Renal cortical epithelial cell (primary cell): ENCODE measurements at places on chromosomes 12 and 14. TPM values are rescaled to one million over a fixed set of nuclear protein-coding genes. Genes with fewer than 3 reads are reported as not detected.
A peak's percentile ranks its signal among the peaks of the same experiment; 100 is the strongest.

DNA sequence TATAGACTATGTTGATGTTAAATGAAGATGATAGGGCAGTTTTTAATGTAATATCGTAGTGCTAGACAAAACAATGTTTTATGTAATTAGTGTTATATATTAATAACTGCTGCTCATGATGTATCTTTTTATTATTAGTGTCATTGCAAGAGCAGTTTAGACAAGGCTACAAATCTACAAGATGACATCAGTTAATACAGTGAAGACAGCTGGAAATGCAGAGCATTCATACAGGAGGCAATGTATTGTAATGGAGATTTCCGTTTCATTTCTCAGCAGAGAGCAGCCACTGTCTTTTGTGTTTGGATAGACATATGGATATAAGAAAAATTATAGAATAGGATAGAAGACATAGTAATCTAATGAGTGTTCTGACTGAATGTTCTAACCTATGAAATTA lies 178.0 kb downstream of the FOXG1 start:
- DNase-seq, result no peak

DNA sequence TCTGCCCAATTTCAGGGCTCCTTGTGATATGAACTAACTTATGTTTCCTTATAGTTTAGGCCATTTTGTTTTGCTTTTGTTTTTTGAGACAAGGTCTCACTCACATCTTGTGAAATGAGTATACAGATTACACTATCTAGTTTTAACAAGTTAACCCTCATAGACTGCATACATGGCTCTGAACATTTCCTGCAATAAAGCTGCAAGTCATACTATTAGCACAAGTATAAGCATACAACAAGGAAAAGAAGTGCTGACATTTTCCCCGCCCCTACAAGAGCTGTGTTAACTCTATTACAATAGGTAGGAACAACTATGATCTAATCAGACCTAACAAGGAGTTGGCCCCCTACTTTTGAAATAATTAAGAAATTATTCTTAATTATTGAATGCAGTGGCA lies 35.9 kb downstream of the CCDC177 start:
- no peak for DNase-seq

DNA sequence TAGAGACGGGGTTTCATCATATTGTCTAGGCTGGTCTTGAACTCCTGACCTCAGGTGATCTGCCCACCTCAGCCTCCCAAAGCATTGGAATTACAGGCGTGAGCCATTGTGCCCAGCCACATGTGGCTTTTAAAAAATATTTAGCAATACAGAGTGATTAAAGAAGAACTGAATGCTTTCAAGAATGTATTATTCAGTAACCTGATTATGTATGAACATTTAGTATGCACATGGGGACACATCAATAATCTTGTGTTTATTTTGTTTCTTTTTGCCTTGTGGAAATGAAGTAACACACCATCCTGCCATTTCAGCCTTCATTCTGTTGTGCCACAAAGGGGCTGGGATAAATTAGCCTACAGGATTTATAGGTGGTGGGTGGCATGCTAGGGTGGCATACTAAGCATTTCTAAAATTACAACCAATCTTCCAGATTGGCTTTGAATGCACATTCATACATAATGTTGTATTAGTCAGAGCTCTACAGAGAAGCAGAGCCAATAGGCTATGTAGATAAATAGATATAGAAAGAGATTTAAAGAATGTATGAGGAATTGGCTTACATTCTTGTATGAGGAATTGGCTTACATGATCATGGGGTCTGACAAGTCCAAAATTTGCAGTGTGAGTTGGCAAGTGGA lies 25.5 kb upstream of the TXNRD1 start:
- DNase-seq, result no peak

GRCh38 chr14:106378191-106378590 lies 851.8 kb downstream of the TMEM121 start:
- DNase-seq, result no peak

GRCh38 chr12:131266591-131267467 lies 313.1 kb downstream of the ADGRD1 start:
- DNase-seq, result no peak

- DNase-seq, result no peak
These were observed 11.5 kb downstream of the SYNDIG1L start for GRCh38 chr14:74414403-74415114.

GRCh38 chr14:79167957-79168356 lies 997.8 kb downstream of the NRXN3 start:
- DNase-seq, result no peak

- no peak for DNase-seq
These were observed 141.7 kb downstream of the CCDC59 start for GRCh38 chr12:82216475-82216874.

DNA sequence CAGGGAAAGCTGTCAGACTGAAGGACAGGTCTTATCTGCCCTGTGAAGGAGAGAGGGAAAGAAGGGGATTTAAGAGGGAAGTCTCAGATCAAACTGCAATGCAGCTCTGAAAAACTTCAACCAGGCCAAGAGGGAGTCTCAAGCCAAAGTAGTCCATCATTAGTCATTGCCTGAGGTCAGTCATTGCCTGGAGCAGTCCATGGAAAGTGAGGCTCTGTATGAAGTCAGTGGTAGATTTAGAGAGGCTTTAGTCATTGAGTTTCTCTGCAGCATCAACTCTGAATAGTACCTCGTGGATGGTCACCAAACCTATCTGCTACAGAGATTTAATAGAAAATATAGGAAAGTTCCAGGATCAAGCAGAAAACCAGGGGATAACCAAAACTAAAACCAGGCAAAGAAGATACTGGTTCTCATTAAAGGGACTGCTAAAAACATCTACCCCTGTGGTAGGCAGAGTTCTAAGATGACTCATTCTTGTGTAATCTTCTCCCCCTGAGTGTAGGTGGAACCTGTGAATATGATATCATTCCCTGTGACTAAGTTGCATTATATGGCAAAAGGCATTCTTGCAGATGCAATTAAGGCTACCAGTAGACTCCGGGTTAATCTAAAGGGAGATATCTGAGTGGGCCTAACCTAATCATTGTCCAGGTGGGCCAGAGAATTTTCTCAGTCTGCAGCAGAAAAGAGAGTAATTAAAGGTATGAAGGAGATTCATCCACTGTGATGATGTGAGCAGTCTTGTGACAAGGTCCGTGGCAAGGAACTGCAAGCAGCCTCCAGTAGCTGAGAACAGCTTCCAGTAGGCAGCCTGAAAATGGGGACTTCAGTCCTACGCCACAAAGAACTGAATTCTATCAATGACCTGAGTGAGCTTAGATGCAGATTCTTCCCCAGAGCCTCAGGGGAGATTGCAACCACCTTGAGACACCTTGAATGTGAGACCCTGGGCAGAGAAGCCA lies 123.1 kb downstream of the GALC start:
- DNase-seq, result peak; percentile 90

DNA sequence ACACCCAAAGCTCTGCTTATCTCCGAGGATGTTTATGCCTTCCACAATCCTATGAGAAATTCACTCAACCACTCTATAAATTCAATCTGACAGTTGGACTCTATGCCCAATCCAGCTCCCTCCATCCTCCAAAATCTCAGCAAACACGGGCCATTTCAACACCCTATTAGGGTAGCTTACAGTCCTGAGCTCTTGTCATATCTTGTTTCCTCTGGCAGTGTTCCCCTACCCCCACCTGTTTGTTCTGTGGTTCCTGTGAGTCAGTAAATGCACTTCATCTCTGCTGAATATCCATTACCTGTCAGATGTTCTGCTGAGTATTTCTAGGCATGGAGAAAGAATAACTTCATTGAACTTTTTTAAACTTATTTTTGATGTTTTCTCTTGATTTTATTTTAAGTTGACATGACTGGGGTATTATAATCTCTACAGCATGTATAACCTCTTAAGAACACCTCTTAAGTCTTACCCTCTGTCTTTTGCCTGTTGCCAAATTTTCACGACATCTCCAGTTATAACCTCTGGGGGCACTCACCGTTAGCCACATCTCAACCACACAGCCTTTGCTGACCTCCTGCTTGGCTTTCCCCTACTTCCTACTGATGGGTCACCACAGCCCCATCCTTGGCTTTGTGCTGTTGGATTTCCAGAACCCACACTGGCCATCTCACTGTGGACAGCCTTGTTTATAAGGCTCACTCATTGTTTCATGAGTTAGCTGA lies 317.0 kb upstream of the TMPO start:
- no peak for DNase-seq

GRCh38 chr12:104182144-104182543 lies 33.4 kb upstream of the TXNRD1 start:
- DNase-seq, result peak; percentile 73

DNA sequence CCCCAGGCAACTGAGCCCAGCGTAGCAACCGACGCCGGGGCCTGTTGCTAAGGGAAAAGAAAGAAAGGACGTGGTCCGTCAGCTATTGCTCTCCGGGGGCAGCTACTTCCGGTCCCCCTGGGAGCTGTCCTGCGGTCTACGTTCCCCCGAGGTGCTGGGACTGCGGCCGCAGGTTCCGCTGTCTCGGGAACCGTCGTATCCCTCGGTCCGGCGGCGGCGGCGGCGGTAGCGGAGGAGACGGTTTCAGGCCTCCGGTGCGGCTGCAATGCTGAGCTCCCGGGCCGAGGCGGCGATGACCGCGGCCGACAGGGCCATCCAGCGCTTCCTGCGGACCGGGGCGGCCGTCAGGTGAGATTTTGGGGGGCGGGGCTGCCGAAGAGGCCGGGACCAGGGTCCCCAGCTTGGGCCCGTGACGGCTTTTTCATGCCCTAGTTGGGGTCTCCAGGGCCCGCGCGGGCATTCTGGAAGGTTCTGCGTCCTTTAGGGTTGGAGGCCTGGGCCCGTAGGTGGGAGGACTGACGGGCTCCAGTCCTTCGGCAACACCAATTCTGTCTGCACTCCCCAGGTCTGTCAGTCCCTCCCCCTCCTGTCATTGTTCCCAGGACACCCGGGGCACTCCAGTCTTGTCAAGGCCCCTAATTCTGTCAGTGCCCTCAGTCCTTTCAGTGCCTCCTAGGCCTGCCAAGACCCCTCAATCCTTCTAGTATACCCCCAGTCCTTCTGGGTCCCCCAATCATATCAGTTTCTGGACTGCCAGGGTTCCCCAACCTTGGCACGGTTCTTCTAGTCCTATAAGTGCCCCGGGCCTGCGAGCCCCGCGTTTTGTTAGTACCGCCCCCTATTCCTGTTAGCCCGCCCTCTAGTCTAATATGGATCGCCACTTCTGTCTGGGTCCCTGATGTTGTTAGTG lies at the start of gene USP30:
Gene USP30, plus strand, starts transcription at position 163 of the 910 bp plus-strand sequence. Its CDS starts 103 bp downstream, at position 266.
- DNase-seq, result peak; percentile 56

GRCh38 chr12:12228402-12228801 lies 38.4 kb downstream of the LRP6 start:
- DNase-seq, result no peak

DNA sequence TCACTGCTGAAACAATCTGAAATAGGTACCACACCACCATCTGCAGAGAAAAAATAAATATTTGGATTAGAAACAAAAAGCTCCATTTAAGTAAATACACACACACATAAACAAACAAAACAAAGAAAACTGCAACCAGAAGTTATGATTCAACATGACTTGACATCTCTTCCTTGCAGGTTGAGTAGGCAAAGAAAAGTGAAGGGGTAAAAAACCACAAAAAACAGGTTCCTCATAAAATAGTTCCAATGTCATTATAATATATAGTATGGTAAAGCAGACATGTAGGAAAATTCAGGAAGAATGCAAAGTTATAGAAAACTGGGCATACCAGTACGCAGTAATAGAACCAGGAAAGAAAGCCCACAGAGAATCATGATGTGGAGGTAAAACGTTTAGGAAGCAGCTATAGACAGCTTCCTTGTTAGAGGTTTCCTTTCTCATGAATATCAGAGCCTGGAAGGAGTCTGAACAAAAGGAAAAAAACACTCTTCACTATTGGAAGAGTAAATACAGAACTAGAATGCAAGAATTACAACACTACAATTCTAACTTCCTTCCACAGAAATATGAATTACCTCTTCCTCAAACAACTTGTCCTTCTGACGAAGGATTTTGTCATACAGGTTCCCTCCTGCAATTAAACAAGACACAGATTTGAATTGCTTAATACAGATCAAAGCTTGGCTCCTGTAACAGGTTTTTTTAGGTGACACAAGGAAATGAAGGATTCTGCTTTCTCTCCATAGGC lies 6.1 kb downstream of the NEK9 start:
- DNase-seq, result no peak

DNA sequence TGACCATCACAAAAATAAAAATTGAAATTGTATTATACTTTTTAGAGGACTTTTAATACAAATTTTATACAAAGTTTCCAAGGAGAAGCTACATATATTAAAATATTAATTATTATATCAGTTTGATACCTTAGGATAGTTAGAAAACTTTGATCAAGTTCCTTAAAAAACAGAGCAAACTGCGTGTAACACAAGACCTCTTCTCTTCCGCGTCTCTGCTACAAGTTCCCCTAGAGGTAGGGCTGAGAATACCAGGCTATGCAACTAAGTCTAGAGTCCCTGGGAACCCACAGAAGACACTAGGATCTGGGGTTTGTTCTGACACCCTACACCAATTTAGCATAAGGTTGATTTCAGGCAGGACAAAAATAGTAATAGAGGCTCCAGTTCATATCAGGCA lies 319.0 kb downstream of the FOXG1 start:
- DNase-seq, result peak; percentile 6

DNA sequence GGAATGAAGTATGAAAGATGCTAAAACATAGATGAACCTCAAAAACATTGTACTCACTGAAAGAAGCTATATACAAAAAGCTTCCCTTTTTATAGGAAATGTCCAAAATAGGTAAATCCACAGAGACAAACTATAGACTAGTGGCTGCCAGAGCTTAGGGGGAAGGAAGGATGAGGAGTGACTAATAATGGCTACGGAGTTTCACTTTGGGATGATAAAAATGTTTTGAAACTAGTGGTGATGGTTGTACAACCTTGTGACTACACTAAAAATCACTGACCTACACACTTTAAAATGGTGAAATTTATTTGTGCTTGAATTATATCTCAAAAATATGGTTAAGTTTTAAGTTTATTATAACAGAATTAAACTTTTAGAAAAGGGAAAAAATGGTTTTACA lies 37.1 kb upstream of the AMN1 start:
- no peak for DNase-seq

DNA sequence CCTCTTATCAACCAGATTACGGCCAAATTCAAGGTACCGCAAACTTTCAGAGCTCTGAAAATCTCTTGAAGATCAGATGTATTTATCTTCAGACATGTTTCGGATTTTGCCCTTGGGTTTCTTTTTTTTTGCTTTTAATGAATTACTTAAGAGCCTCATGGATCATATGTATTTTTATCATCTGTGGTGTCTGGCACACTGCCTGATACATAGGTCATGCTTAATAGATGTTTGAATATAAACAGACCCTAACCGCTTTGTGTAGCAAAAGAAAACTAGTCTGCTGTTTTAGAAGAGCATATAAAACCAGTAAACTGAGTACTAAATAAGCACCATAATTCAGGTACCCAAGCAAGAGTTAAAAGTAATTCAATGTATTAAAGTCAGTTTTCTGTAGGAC lies 20.1 kb upstream of the TBK1 start:
- DNase-seq, result no peak

The ADAM21 gene
- total RNA-seq, result 1.7 TPM in 2 replicates

The CLEC7A gene
- total RNA-seq, result 0.05 TPM in 1 of 2 replicates, not detected in the other

The TXNRD1 gene
- 151 and 438 TPM in 2 replicates for total RNA-seq

The RPS6KA5 gene
- total RNA-seq, result 3.3 TPM in 2 replicates

The ARL1 gene
- total RNA-seq, result 112 and 213 TPM in 2 replicates

The ABCD2 gene
- total RNA-seq, result under 0.01 TPM in 1 of 2 replicates, not detected in the other

The VRTN gene
- total RNA-seq, result not detected in 2 replicates
